Prostate gland (tissue), 2 donors: ENCODE measurements at places on chromosomes 11 and 22. TPM values are rescaled to one million over a fixed set of nuclear protein-coding genes. Genes with fewer than 3 reads are reported as not detected.
A peak's percentile ranks its signal among the peaks of the same experiment; 100 is the strongest.

- DNase-seq: no peak
Observed at GRCh38 chr11:132751516-132752250, 780.6 kb downstream of the OPCML start.

DNA sequence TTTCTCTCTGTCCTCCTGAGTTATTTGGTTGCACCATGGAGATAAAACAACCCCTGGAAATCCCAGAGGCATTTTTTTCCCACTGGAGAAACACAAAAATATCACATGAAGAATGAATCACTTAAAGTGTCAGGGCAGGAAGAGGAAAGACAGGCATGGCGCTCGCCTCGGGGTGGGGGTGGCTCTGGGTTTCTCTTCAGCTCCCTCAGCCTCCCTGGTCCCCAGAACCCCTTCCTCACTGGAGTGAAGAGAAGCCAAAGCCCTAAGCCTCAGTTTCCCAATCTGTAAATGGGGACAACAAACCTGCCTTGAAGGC is 938 bp downstream of the SHISAL1 start:
- DNase-seq: no peak

SMIM35 gene
- not detected for total RNA-seq

DNA sequence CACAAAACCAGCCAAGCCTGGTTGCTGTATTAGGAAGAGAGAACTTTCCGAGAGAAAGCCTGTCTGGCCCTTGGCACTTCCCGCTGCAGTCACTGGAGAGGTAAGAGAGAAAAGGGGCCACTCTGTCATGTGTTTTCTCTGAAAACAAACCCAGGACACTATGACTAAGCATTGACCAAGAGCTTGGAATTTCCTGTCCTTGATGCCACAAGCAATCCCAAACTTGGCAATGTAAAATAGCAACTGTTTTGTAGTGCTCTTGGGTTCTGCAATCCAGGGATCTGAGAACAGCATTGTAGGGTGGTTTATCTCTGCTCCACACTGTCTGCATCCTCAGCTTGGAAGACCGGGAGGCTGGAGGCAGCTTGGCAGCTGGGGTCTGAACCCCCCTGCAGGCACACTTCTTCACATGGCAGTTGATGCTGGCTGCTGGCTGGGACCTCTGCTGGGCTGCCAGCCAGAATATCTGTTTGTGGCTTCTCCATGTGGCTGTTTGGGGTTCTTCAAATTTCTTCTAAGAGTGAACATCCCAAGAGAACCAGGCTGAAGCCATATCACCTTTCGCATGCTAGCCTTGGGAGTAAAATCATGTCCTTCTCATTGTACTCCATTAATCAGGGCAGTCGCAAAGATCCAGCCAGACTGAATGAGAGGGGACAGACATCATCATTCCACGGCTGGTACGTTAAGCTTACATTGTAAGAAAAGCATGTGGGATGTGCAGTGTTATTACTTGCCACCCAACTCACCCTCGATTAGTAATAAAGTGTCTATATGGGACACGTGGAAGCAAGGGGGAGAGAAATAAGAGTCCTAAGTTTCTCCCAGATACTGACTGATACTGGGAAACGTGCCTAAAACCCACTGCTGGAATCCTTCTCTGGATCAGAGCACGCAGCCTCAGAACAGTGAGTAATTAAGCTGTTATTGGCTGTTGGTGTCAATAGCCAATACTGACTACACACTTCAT is 537.4 kb upstream of the B3GAT1 start:
- DNase-seq: no peak

DNA sequence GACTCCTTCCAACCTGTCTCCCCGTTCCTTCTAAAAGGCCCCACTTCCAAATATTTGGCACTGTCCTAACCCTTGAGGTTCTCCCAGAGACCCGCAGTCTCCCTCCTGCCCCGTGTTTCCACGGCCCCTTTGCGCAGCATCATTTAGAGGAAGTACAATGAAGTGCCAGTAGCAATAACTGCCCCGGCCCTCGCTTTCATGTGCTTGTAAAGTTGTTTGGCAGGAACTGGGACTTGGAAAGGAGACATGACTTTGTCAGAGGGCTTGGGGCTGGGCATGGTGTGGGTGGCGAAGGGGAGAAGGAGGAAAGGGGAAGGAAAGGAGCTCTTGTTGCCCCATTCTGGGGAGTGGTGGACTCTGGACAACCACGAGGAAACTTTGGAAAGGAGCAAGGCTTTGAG is 2.6 kb downstream of the CD44 start:
- peak; percentile 85 for DNase-seq

WT1 gene
- total RNA-seq: 170 TPM

GRCh38 chr11:87866951-87867350 is 308.3 kb downstream of the RAB38 start:
- DNase-seq: no peak

DNA sequence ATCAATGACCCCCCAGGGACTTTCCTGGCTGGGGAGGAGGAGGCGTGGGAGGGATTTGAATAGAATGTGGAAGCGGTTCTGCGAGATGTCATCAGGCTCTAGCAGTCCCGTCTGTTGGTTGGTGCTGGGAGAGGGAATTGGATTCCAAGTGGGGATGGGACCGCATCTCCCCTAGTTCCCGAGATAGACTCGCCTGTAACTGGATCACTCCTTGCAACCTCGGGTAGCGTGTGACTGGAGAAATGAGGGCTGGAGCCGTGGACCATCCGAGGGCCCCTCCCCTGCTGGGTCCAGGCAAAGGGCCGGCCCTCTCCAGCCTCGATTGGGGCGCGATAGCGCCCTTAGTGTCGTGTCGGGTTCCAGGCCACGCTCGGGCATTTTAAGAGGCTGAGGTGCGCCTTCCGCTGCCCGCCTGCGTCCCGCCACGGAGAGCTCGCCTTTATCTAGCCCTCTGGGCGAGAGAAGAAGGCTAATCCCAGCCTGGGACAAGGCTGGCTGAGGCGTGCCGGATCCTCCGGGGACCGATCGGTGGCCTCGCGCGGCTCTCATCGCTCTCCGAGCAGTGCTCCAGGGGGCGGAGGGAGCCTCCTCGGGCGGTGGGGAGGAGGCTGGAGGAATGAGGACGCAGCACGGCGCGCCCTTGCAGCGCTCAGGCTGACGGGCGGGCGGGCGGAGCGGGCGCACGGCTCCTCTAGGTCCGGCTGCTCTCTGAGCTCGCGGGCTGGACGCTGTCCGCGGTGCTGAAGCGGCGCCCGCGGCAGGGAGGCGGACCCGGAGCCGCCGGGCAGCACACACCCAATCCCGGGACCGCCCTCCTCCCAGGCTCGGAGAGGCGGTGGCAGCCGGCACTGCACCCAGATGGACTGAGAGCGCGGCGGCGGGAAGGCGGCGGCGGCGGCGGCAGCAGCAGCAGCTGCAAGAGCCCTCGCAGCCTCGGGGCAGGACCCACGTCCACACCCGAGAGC is 107.8 kb downstream of the OSBP2 start:
- DNase-seq: peak; percentile 77

CFAP300 gene
- total RNA-seq: 4.0 TPM

CDC42EP2 gene
- total RNA-seq: 7.7 TPM

DNA sequence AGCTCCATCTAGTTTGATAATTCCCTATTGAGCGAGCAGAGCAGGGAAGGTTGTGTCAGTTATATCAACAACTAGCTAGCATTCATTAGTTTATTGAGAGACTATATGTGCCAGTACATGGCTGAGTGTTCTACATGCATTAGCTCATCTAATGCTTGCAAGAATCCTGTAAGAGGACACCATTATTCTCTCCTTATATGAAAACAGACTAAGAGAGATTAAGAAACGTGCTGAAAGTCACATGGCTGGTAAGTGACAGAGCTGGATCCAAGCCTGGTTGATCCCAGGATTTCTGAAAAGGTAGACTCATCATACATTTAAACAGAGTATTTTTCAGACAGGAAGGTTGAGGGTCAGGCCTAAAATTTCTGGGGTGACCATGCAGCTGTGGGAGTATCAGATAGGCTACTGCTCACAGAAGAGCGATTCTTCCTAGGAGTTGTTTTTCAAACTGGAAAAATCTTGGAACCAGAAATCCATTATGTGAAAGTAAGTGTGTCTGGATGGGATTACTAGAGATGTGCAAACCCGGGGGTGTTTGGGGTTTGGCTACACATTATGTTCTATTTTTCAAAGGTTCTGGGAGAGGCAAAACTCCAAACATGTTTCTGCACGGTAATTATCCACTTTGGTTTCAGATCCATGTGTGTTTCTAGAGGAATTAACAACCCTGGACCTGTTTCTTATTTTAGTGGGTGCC is 213.3 kb downstream of the FAM76B start:
- no peak for DNase-seq

DNA sequence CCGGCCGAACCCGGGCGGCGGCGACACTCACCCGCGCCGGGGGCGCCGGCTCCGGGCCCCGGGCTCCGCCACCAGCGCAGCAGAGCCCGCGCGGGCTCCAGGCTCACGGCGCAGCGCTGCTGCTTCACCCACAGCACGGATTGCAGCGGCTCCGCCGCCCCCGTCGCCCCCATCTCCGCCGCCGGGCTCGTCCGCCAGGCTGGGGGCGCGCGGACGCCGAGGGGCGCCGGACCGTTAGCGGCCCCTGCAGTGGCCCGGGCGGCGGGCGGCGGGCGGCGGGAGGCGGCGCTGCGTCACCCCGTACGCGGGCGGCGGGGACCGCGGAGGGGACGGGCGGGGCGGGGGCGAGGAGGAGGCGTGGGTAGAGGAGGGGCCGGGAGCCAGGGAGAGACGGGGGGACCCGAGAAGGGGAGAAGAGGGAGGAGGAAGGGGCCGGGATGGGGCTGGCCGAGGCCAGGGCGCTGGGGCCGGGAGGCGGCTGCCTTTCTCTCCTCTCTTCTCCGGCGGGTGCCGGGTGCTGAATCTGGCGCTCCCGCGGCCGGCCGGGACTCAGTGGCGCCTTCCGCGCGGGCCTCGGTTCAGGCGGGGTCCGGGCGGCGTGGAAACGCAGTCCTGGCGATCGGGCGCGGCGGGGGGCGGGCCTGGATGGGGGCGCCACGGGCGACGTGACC is at the start of gene CERK:
CERK (minus strand) TSS at position 277 of the 671 bp plus-strand sequence; CDS start at position 173, 104 bp downstream.
- peak; percentile 50 for DNase-seq

- DNase-seq: no peak
Observed at GRCh38 chr11:96144553-96144952, 198.4 kb downstream of the MAML2 start.
